ENCODE measurements at places on chromosomes 6 and 20. TPM values are rescaled to one million over a fixed set of nuclear protein-coding genes. Genes with fewer than 3 reads are reported as not detected.

GRCh38 chr6:105596284-105596755 lies 193.4 kb upstream of the PREP start:
- ATAC-seq, result no peak

DNA sequence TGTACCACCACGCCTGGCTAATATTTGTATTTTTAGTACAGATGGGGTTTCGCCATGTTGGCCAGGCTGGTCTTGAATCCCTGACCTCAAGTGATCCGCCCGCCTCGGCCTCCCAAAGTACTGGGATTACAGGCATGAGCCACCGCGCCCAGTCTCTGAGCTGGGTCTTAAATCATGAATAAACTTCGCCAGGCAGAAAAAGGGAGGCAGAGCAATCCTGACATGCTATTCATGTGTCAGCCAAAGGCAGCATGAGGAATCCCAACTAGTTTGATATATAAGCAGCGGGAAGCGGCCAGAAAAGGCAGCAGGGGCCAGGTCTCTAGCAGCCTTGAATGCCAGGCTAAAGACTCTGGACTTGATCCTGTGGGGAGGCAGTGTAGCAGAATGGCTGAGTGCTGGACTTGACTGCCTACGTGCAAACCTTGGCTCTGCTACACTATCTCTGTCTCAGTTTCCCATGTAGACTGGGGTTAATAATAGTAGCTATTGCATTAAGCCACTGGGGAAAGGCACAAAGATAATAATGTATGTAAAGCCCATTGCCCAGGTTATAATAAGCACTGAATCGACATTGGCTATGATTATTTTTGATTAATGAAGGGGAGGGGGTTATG lies 1.8 kb downstream of the PROCR start:
- no peak for ATAC-seq

PSORS1C2 gene
- total RNA-seq, result not detected

DNA sequence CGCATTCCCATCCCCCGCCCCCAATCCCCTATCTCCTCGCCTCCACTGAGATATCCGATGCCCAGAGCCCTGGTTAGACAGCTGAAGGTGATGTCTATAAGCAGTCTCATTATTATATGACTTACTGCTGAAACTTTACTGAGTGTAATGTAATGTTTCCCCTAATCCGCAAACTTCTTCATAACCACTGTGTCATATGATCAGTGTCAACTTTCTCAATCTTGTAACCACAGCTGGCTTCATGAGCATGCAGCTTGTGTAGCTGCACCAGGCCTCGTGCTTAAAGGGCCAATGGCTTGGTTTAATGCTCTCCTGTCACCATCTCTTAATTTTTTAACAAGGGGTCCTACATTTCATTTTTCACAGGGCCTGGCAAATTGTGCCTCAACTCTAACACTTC lies 8.1 kb downstream of the ASIP start:
- peak; percentile 87 for ATAC-seq

SYNDIG1 gene
- total RNA-seq, result not detected

GRCh38 chr6:165519316-165519715 lies 143.7 kb downstream of the PDE10A start:
- ATAC-seq, result no peak

DNA sequence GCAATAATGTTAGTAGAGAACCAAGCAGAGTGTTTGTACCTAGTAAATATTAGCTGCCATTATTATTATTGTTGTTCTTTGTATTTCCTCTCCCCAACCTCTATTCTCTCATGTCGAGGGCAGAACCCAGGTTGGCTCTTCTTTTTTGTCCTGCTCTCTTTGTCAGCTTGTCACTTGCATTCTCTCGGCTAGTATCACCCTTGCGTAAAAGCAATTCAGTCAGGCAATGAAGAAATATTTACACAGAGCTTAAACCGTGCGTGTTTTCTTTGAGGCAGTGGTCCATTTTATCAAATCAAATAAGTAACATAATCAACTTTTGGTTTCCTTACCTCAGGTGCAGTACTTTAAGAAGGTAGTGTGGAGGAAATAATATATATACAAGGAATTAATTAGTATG lies 83.9 kb downstream of the TULP4 start:
- ATAC-seq, result no peak

All from activated T-helper 17 cell treated with anti-CD3 and anti-CD28 coated beads, Interleukin-2, amount 50 U/mL, for 72 hours (primary cell).